ENCODE measurements at places on chromosomes 12 and 14.

- H3K27me3 ChIP-seq: no peaks in the 10 kb centered on the region
- peaks cover 4% of the 10 kb centered on the region for H3K36me3 ChIP-seq
- no peaks in the 10 kb centered on the region for H3K4me1 ChIP-seq
- no peak overlapping the region for H3K4me3 ChIP-seq
- H3K27ac ChIP-seq: no peak overlapping the region
- DNase-seq: no peak
Measured at GRCh38 chr14:35073486-35073885, 27.4 kb downstream of the FAM177A1 start.

DNA sequence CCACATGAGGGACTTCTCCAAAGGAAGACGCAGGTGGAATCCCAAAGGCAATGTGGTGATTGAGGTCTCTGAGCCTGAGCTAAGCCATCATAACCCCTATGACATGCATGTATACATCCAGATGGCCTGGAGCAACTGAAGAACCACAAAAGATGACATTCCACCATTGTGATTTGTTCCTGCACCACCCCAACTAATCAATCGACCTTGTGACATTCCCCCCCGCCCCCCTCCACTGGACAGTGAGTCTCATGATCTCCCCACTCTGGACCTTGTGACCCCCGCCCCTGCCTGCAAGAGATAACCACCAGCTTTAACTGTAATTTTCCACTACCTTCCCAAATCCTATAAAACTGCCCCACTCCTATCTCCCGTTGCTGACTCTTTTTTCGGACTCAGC, 87.9 kb downstream of the VCPKMT start:
- H3K4me1 ChIP-seq: no peaks in the 10 kb centered on the region
- no peaks in the 10 kb centered on the region for H3K36me3 ChIP-seq
- H3K27ac ChIP-seq: no peak overlapping the region
- no peaks in the 10 kb centered on the region for H3K27me3 ChIP-seq
- no peak for DNase-seq

DNA sequence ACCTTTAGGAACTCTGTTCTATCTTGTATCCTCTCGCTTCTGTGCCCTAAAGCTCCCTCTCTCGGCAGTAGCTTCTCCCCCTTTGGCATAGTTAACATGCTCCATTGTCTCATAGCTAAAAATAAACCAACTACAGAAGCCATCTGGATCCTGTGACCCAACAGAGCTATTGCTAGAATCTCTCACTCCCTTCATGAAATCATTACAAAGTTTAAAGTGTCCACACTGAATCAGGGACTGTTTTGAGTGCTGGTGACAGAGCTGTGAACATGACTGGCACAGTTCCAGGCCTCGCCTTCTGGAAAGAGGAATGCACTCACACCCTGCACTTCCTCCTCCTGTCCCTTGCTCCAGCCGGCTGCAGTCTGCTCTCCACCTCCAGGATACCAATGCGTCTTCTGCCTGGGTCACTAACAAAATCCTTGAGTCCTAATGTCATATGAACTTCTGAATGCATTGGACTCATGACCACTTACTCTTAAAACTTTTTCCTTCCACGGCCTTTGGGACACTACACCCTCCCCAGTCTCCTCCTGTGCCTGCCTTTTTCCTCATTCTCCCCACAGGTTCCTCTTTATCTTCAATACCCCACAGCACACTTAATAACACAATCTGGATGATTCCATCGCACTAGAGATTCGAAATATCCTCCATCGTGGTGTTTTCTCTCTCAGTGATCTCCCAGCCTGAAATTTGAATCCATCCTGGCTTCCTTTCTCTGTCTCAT, 13.2 kb downstream of the PLBD1 start:
- peak overlapping the region; percentile 89 for H3K27ac ChIP-seq
- H3K4me3 ChIP-seq: no peak overlapping the region
- H3K36me3 ChIP-seq: no peaks in the 10 kb centered on the region
- H3K4me1 ChIP-seq: peaks cover 22% of the 10 kb centered on the region
- peak; percentile 45 for DNase-seq

GRCh38 chr14:35531960-35532747, 1.8 kb upstream of the INSM2 start:
- H3K4me1 ChIP-seq: peaks cover 10% of the 10 kb centered on the region
- H3K27me3 ChIP-seq: peaks cover 97% of the 10 kb centered on the region
- no peak for DNase-seq
- H3K27ac ChIP-seq: no peak overlapping the region
- no peak overlapping the region for H3K4me3 ChIP-seq
- H3K36me3 ChIP-seq: no peaks in the 10 kb centered on the region

GRCh38 chr14:94041551-94042346, 15.6 kb downstream of the OTUB2 start:
- DNase-seq: peak; percentile 42
- H3K4me1 ChIP-seq: peaks cover under 1% of the 10 kb centered on the region
- peaks cover 2% of the 10 kb centered on the region for H3K36me3 ChIP-seq
- no peak overlapping the region for H3K27ac ChIP-seq
- no peaks in the 10 kb centered on the region for H3K27me3 ChIP-seq

- H3K27ac ChIP-seq: no peak overlapping the region
- no peaks in the 10 kb centered on the region for H3K36me3 ChIP-seq
- DNase-seq: no peak
- H3K4me3 ChIP-seq: no peak overlapping the region
- H3K27me3 ChIP-seq: no peaks in the 10 kb centered on the region
- H3K4me1 ChIP-seq: no peaks in the 10 kb centered on the region
Measured at GRCh38 chr12:87812030-87812429, 217.2 kb downstream of the C12orf50 start.

- H3K4me3 ChIP-seq: no peak overlapping the region
- no peaks in the 10 kb centered on the region for H3K27me3 ChIP-seq
- no peaks in the 10 kb centered on the region for H3K36me3 ChIP-seq
- no peak overlapping the region for H3K27ac ChIP-seq
- H3K4me1 ChIP-seq: no peaks in the 10 kb centered on the region
Measured at GRCh38 chr14:90788031-90788430, 28.2 kb downstream of the TTC7B start.

DNA sequence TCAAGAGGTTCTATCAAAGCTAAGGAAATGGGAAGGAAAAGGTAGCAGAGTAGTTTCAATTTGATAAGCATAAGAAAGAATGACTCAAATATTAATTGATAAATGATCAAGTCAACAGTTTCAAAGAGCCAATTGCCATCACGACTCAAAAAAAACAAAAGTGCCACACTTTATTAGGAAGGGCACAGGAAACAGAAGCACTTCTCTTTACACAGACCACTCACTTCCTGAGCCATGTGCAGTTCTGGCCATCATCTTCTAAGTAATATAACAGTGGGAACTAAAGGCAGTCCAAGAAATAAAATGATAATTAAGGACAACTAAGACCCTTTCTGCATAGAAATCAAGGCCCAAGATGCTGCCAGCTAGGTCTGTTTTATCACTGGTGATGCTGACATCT, 13.2 kb downstream of the TM7SF3 start:
- no peak overlapping the region for H3K4me3 ChIP-seq
- no peaks in the 10 kb centered on the region for H3K36me3 ChIP-seq

DNA sequence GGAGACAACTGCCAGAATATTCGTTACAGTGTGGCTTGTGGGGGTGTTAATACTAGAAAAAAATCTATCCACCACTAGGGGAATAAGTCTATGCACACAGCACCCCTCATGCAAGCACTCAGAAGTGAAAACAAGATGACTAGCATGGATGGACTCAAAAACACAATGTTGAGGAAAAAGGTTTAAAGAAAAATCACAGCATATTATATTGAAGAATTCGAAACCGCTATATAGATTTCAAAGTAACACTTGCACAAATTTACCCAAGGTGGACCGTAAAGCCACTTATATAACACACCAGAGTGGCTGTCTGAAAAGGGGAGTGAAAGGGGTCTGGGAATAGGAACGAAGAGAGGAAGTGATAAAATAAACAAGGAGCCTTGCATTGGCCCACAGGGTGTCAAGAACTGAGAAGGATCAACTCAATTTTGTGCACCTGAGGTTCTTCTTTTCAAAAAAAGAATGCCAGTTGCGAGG, 544 bp downstream of the ABCD4 start:
- peak; percentile 44 for DNase-seq
- H3K4me3 ChIP-seq: peak overlapping the region; percentile 97
- H3K27me3 ChIP-seq: no peaks in the 10 kb centered on the region
- H3K36me3 ChIP-seq: peaks cover 12% of the 10 kb centered on the region
- H3K27ac ChIP-seq: peak overlapping the region; percentile 92

GRCh38 chr12:85530456-85530855, 250.4 kb downstream of the ALX1 start:
- no peaks in the 10 kb centered on the region for H3K27me3 ChIP-seq
- H3K36me3 ChIP-seq: no peaks in the 10 kb centered on the region
- no peak overlapping the region for H3K27ac ChIP-seq

GRCh38 chr12:124548854-124549378, 18.5 kb downstream of the NCOR2 start:
- DNase-seq: peak; percentile 79
- H3K27ac ChIP-seq: peak overlapping the region; percentile 90
- H3K36me3 ChIP-seq: no peaks in the 10 kb centered on the region
- H3K27me3 ChIP-seq: no peaks in the 10 kb centered on the region

DNA sequence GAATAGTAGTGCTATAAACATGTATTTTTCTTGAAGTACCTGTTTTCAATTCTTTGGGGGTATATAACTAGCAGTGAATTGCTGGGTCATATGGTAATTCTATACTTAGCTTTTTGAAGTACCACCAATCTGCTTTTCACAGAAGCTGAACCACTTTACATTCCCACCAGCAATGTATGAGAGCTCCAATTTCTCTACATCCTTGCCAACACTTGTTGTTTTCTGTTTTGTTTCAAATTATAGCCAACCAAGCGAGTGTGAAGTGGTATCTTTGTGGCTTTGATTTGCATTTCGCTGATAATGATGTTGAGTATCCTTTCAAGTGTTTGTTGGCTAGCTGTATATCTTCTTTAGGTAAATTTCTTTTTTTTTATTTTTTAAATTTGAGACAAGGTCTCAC, 95.7 kb downstream of the PAPLN start:
- H3K4me1 ChIP-seq: no peaks in the 10 kb centered on the region
- no peak overlapping the region for H3K4me3 ChIP-seq
- no peak overlapping the region for H3K27ac ChIP-seq
- DNase-seq: no peak

- H3K4me1 ChIP-seq: peaks cover 12% of the 10 kb centered on the region
- peaks cover 11% of the 10 kb centered on the region for H3K36me3 ChIP-seq
- DNase-seq: peak; percentile 23
- H3K27ac ChIP-seq: peak overlapping the region; percentile 31
Measured at GRCh38 chr14:59482541-59483331, 1.5 kb downstream of the L3HYPDH start.

- no peaks in the 10 kb centered on the region for H3K4me1 ChIP-seq
- H3K4me3 ChIP-seq: no peak overlapping the region
- no peak for DNase-seq
- H3K27ac ChIP-seq: no peak overlapping the region
- no peaks in the 10 kb centered on the region for H3K36me3 ChIP-seq
Measured at GRCh38 chr12:26403601-26404000, 208.2 kb downstream of the SSPN start.

DNA sequence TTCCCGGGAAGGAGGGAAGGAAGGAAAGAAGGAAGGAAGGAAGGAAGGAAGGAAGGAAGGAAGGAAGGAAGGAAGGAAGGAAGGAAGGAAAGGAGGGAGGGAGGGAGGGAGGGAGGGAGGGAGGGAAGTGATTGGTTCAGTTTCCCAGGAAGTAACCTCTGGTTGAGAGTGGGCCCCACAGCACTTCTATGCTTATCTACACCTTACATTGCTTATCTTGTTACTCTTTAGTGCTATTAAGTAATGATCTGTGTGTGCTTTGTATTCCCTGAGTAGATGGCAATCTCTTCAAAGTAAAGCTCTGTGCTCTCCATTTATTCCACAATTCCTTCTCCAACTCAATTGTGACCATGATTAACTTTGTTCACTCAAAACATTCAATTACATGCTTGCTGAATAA, 74.6 kb downstream of the SLC38A4 start:
- H3K4me1 ChIP-seq: no peaks in the 10 kb centered on the region
- no peak overlapping the region for H3K27ac ChIP-seq
- no peak for DNase-seq

GRCh38 chr12:12460935-12461922, 101.4 kb downstream of the DUSP16 start:
- H3K4me1 ChIP-seq: no peaks in the 10 kb centered on the region
- no peaks in the 10 kb centered on the region for H3K36me3 ChIP-seq
- no peak overlapping the region for H3K4me3 ChIP-seq
- H3K27me3 ChIP-seq: no peaks in the 10 kb centered on the region
- no peak for DNase-seq

- no peaks in the 10 kb centered on the region for H3K4me1 ChIP-seq
Measured at GRCh38 chr14:94560291-94560665, 964 bp upstream of the SERPINA4 start.

GRCh38 chr14:50675597-50675996, 7.5 kb upstream of the SAV1 start:
- H3K4me1 ChIP-seq: peaks cover 7% of the 10 kb centered on the region
- H3K27ac ChIP-seq: no peak overlapping the region
- H3K36me3 ChIP-seq: no peaks in the 10 kb centered on the region
- H3K4me3 ChIP-seq: no peak overlapping the region
- DNase-seq: no peak

DNA sequence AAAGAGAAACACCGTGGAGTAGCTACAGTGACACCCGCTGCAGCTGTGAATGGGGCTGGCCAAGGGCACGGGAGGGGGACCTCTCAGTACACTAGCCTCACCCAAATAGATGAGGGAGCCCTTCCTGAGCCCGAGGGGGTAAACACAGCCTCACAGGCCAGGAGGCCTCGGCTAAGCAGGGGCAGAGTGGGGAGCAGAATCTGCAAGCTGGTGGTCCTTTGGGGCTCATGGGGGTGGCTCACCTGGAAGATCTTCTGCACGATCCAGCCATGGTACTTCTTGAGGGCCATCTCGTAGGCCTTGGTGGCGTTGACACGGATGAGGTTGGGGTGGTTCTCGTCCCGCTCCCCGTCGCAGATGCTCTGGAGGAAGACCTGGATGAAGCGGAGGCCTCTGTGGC, 22.2 kb upstream of the TRPV4 start:
- DNase-seq: no peak
- H3K27me3 ChIP-seq: no peaks in the 10 kb centered on the region
- peaks cover 4% of the 10 kb centered on the region for H3K36me3 ChIP-seq

- DNase-seq: peak; percentile 77
- no peaks in the 10 kb centered on the region for H3K27me3 ChIP-seq
- no peaks in the 10 kb centered on the region for H3K36me3 ChIP-seq
- peak overlapping the region; percentile 17 for H3K27ac ChIP-seq
- peak overlapping the region; percentile 77 for H3K4me3 ChIP-seq
Measured at GRCh38 chr12:100199347-100200149, 1.1 kb upstream of the ACTR6 start.

DNA sequence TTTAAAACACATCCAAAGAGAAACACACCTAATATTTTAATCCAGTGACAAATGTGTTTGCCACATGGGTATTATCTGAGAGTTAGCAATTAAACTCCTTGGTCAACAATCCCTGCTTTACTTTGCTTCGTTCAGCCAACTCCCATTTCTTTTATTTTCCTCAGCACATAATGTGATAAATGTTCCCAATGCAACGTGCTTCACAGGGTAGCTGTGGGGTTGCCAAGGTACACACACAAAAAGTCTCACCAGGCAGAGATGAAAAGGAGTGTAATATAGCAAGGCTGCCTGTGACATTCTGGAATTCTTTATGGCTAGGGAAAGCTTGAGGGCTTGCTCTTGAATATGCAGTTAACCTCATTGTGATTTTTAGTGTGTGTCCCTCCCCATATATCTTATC, 208.0 kb upstream of the DIO2 start:
- H3K4me3 ChIP-seq: no peak overlapping the region
- H3K36me3 ChIP-seq: no peaks in the 10 kb centered on the region
- no peaks in the 10 kb centered on the region for H3K27me3 ChIP-seq
- DNase-seq: no peak
- no peaks in the 10 kb centered on the region for H3K4me1 ChIP-seq

All from cardiac muscle cell (in vitro differentiated cells and primary cell).